ENCODE measurements at places on chromosomes 4 and X. TPM values are rescaled to one million over a fixed set of nuclear protein-coding genes. Genes with fewer than 3 reads are reported as not detected.

The ABRAXAS1 gene
- total RNA-seq = 11.5 TPM

The TAF7L gene
- total RNA-seq = 2.5 TPM

The ZNF185 gene
- total RNA-seq = 98.2 TPM

The FGFR3 gene
- total RNA-seq = 96.5 TPM

The CPZ gene
- 26.3 TPM for total RNA-seq

The HTN1 gene
- total RNA-seq = not detected

DNA sequence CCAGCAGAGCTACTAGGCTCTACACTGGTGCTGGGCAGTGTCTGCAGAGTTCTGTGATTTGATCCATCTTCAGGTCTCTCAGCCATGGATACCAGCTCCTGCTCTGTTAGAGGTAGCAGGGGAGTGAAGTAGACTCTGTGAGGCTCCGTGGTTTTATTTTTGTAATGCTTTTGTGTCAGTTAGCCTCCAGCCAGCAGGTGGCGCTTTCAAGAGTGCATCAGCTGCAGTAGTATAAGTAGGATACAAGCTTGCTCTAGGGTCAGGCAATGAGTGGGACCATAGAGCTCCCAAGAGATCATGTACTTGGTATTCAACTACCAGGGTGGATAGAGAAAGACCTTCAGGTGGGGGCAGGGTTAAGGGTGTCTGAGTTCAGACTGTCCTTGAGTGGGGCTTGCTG lies 362.5 kb upstream of the TRAM1L1 start:
- DNase-seq = no peak

DNA sequence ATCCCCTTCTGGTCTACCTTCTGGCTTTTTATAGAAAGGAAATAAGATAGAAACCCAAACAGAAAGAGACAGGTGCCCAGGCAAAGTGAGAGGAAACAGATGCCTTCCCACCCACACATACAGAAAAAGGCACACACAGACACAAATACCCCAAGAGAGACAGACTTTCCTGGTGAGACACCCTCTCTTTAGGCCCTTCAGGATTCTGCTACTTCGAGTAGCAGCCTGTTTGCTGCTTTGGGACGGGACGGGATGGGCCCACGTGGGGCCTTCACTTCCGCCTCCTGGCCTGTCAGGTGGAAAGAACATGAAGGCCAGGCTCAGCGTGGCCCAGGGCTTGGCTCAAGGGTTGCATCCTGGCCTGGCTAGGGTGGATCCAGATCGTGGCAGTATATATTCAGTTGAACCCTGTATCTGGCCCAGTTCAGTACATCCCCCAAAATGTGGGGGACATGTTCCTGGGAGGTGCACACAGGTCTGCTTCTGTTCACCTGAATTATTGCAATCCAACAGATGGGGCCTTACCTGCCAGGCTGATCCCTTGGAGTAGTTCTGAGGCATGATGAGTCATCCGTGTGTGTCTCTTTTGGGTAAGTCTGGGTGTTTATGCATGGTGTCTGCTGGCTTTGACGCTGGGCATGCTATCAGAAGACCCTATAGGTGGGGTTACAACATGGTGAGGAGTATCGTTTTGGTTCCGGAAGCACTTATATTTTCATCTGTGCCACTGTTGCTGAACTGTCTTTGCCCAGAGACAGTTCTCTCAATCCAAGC lies 2.4 kb downstream of the ZNF275 start:
- DNase-seq = no peak

DNA sequence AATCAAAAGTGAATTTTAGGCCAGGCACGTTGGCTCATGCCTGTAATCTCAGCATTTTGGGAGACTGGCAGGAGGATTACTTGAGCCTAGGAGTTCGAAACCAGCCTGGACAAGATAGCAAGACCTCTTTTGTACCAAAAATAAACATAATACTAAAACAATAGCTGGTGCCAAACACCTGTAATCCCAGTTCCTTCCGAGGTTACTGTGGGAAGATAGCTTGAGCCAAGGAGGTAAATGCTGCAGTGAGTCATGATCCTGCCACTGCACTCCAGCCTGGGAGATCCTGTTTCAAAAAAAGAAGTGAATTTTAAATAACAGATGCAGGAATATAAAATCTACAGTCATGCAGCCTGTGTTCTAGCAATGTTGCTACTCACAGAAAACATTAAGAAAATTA lies 488.3 kb downstream of the PPARGC1A start:
- DNase-seq = no peak

DNA sequence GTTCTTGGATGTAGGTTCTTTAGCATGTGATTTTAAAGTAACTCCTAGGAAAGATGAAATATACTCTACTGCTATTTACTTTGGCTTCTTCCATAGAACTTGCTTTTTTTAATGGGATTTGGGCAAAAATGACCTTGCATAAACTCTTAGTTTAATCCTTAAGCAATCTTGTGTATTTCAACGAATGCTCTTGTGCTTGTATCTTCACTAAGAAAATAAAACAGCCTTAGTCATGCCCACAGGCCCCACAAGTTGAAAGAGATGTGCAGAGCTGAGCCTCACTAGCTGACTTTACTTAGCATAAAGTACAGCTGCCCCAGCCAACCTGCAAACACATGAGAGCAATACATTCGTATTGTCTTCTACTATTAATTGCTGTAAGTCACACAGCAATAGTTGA lies 1609.2 kb downstream of the STIM2 start:
- no peak for DNase-seq

DNA sequence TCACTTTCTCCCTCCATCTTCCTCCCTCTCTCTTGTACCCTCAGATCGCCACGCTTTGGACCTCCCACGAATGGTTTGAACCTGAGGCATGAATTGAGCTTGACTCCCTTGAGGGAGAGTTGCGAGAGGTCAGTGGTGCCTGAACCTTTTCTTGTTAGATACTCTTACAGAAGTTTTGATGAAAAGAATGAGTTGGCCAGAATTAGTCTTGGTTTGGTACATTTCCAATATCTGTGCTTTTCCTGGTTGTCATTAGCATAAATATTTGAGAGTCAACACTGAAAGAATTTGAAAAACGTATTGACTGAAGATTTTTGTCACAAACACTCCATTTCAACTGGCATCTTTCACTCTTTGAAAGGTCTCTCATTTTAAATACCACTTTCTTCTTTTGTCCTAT lies 510.6 kb upstream of the DIPK2B start:
- no peak for DNase-seq

DNA sequence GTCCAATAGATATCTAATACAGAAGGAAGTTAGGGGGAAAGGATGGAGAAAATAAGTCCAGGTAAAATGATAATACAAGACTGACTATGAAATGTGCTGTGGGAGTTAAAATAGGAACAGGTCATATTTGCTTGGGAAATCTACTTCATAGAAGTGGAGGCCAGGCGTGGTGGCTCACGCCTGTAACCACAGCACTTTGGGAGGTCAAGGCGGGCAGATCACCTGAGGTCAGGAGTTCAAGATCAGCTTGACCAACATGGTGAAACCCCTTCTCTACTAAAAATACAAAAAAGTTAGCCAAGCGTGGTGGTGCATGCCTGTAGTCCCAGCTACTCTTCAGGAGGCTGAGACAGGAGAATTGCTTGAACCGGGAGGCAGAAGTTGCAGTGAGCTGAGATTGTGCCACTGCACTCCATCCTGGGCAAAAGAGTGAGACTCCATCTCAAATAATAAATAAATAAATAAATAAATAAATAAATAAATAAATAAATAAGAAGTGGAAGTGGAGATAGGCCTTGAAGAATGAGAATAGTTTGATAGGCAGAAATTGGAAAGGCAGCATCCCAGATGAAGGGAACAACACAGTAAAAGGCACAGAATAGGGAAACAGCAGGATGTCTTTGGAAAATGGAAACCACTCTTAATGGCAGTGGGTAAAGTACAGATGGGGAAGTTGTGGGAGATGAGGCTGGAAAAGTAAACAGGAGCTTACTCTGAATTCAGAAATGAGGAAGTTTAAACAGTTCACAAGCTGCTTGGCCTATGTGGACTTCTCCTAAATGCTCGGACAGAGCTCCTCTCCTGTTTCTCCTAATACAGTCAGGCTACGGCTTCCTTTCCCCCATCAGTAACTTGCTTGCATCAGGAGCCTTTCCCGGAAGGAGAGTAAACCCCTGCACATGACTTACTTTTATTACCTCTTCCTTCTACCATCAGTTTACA lies 15.1 kb upstream of the GK start:
- no peak for DNase-seq

DNA sequence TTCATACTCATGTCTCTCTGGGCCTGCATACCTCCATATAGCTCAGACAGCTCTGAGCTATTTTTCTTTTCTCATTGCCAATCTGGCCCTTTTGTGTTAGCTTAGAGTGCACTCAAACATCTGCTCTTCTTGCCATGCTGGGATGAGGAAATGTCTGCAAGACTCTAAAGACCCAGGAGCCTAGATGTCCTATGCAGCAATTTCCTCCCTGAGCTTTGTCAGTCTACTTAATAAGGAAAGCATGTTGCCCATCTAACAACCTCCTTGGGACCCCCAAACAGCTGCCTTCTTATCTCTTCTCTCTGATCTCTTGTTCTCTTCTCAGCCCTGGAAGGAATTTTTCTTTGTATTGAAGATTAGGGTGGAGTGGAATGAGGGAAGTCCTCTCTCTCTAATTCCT lies 69.2 kb downstream of the UCHL1 start:
- no peak for DNase-seq

DNA sequence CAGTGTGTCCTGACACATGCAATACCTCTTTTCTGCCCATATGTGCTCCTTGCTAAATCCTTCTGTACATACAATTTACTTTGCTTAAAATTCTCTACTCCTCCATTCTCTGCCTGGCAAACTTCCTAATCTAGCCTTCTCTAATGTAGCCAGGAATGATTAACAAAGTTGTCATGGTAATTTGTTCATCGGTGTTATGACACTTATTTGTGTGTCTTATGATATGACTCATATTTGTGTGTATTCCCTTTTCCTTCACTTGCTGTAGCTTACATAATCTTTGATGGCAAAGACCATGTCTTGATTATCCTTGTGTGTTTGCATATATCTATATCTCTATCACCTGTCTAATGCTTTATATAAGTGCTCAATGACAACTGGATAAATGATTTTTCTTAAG lies 133.3 kb downstream of the COL25A1 start:
- no peak for DNase-seq

DNA sequence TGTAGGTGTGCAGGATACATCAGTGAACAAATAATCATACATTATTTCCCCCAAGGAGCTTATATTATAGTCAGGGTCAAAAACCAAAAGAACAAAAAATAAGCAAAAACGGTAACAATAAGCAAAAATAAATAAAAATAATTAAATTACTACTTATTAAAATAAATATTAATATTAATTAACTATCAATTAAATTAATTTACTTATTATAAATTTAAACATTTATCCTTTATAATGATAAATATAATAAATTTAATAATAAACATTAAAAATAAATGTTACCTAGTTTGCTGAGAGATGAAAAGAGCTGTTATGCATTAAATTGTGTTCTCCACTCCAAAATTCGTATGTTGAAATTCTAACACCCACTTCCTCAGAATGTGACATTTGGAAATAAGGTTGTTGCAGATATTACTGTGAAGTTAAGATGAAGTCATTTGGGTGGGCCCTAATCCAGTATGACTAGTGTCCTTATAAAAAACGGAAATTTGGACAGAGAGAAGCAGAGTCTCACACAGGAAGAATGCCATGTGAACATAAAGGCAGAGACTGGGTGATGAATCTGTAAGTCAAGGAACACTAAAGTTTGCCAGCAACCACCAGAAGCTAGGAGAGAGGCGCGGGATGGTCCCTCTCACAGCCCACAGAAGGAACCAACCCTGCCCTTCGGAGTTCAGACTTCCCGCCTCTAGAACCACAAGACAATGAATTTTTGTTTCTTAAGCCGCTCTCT lies 67.2 kb upstream of the IBSP start:
- no peak for DNase-seq

DNA sequence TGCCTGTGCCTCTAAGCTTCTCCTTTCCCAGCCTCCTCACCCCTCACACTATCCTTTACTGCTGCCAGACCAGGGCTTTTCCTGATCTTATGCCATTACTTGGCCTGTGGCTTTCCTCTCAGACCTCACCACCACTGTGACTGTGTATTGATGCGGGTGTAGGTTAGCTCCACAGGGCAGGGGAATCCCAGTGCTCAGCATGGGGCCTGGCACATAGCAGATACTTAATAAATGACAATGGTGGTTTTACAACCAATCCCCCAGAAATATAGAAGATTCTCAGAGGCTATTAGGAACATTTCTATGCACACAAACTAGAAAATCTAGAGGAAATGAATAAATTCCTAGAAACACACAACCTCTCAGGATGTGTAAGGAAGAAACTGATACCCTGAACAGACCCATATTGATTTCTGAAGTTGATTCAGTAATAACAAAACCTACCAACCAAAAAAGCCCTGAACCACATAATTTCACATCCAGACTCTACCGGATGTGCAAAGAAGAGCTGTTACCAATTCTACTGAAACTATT lies 129.6 kb upstream of the QRFPR start:
- no peak for DNase-seq

GRCh38 chr4:67918428-67918827 lies 34.6 kb upstream of the TMPRSS11D start:
- no peak for DNase-seq

GRCh38 chr4:186723292-186724057 lies at the start of gene FAT1:
FAT1 (minus strand) TSS chr4:186723856; CDS start chr4:186709827, 14,029 bp downstream.
- no peak for DNase-seq

GRCh38 chr4:138458751-138459150 lies 216.6 kb upstream of the SLC7A11 start:
- DNase-seq = no peak

DNA sequence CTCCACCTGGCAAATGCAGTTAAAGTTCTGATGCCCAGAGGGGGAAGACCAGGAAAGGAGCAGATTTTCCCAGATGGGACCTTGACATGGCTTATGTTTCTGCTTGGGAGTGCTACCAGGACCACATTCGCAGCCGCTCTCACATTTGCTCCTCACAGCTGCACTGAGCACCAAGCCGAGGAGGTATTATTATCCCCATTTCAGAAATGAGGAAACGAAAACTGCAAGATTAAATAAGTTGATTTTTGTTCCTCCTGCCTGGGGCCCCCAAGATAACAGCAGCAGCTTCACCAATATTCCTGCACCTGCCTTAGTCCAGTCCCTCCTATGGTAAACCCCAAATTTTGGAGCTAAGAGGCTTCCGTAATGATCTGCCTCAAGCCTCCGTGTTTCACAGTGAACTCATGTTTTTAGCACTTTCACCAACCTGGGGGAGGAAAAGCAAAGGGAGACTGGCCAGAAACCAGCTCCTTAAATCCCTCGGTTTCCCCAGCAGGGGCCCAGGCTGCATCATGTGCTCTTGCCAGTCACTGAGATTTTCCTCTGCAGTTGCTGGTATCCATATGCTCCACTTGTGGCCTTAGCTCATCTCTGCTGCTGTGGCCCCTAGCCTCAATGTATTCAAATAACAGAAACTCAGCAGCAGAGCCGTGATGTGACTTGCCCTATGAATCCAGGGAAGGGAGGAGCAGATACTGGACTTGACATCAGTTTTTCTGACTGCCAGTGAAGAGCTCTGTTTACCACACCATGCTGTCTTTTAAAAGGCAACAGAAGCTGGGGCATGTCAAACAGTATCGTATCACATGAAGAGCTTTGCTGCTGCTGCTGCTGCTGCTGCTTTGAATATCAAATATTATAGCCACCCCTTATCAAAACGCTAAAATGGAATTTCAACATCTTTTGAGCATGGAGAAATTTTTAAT lies 95.5 kb upstream of the KLHL13 start:
- no peak for DNase-seq
